ENCODE measurements at places on chromosomes 11 and 22.

DNA sequence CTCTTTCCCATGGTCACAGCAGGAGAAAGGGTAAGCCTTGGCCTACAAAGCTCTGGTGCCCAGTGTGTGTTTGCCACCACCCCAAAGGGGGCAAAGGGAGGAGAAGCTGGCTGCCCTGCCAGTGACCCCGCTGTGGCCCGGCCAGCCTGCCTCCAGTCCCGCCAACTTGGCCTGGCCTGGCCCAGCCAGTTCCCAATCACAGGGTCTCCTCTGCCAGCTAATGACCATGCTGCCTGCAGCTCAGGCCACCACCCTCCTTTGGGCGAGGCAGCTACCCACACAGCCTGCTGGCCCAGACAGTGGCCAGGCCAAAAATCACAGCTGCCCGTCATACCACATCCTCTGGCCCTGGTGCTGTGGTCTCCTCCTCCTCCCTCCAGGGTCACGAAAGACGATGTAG is 5.1 kb downstream of the GDPD5 start:
- no peak for DNase-seq

DNA sequence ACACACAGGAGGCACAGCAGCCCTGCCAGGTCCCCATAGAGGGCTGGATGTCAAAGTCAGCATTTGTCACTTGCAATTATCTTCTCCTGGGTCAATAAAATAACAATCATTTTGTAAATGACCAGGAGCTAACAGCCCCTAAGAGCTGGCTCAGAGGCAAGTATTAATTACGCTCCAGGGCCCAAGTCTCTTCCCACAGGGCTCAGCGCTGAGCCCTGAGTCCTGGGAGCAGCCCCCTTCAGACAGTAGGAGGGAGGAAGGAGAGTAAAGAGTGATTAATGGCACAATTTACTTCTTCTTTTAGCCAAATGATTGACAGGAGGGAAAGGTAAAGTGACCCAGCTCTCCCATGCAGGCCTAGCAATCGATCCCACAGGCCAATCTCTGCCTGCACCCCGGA is 99.0 kb upstream of the DRD2 start:
- DNase-seq = no peak

- DNase-seq = no peak
Measured at GRCh38 chr22:44188986-44189630, 8.4 kb downstream of the PARVG start.

GRCh38 chr22:17922925-17923903 is 101.1 kb downstream of the MICAL3 start:
- DNase-seq = no peak

DNA sequence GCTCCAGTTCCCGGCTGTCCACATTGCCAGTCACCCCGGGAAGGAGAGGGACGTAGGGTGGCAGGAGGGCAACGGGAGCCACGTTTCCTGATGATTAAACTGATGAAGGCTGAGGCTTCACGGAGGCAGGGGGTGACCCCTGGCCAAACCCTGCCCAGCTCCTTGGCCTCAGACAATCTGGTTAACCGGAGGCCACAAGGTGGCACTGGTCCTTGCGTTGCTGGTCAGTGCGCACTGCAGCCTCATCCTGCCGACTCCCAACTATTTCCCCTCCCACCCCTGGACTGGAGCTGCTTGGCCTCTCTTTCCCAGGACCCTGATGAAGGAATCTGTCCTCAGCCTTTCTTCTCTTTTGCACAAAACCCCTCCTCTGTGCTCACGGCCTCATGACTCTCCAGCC is 75.3 kb downstream of the PDE2A start:
- peak; percentile 17 for DNase-seq

- no peak for DNase-seq
Measured at GRCh38 chr22:31332010-31332409, 14.1 kb downstream of the PATZ1 start.

DNA sequence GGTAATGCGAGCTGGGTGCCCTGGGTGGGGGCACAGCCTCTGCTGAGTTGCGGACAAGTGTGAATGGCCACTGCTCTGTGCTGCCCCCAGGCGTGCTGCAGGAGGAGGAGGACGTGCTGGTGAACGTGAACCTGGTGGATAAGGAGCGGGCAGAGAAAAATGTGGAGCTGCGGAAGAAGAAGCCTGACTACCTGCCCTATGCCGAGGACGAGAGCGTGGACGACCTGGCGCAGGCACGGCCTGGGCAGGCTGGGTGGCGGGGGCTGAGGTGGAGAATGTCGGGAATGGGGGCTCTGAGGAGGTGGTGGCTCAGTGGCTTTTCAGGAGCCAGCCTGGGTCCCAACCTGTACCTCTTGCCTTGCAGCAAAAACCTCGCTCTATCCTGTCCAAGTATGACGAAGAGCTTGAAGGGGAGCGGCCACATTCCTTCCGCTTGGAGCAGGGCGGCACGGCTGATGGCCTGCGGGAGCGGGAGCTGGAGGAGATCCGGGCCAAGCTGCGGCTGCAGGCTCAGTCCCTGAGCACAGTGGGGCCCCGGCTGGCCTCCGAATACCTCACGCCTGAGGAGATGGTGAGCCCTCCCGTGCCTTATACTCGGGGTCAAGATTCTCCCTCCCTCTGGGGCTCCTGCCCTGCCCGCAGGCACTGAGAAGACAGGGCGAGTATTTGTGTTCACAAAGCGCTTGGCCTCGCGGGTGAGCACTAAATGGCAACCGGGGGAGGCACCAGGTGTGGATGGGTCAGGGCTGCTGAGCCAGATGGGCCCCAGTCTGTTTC is 4.6 kb downstream of the SART1 start:
- DNase-seq = no peak

DNA sequence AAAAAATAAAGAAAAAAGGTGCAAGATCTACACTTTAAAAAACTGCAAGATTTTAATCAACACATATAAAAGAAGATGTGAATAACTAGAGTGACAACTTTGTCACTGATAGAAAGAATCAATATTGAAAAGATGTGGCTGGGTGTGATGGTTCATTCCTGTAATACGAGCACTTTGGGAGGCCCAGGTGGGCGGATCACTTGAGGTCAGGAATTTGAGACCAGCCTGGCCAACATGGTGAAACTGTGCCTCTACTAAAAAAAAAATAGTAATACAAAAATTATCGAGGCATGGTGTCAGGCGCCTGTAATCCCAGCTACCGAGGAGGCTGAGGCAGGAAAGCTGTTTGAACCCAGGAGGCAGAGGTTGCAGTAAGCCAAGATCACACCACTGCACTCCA is 21.0 kb upstream of the FBLN1 start:
- DNase-seq = no peak

- DNase-seq = no peak
Measured at GRCh38 chr22:50272044-50272802, 2.0 kb upstream of the MAPK11 start.

GRCh38 chr11:114447892-114448291 is 8.6 kb downstream of the REXO2 start:
- no peak for DNase-seq
